ENCODE measurements at places on chromosomes 2 and 18.

DNA sequence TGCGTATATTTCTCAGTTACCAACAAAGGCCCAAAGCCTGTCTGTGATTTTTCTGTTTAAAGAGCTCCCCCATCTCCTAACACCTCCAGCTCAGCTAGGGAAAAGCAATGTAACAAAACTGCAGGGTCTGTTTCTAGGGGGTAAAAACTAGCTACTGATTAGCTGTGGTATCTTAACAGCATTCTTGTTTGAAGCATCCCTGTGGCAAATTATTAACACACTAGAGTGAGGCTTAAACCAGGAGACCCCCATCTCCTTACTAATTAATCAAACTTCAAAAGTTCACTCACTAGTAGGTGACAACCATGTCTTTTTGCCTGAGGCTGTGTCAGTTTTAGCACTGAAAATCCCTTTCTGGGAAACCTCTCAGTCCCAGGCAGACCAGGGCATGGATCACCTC lies 186.2 kb upstream of the PARD3B start:
- no peak overlapping the region for H3K27ac ChIP-seq
- no peaks in the 10 kb centered on the region for H3K36me3 ChIP-seq
- no peaks in the 10 kb centered on the region for H3K27me3 ChIP-seq
- no peaks in the 10 kb centered on the region for H3K4me1 ChIP-seq
- H3K4me3 ChIP-seq = no peak overlapping the region

DNA sequence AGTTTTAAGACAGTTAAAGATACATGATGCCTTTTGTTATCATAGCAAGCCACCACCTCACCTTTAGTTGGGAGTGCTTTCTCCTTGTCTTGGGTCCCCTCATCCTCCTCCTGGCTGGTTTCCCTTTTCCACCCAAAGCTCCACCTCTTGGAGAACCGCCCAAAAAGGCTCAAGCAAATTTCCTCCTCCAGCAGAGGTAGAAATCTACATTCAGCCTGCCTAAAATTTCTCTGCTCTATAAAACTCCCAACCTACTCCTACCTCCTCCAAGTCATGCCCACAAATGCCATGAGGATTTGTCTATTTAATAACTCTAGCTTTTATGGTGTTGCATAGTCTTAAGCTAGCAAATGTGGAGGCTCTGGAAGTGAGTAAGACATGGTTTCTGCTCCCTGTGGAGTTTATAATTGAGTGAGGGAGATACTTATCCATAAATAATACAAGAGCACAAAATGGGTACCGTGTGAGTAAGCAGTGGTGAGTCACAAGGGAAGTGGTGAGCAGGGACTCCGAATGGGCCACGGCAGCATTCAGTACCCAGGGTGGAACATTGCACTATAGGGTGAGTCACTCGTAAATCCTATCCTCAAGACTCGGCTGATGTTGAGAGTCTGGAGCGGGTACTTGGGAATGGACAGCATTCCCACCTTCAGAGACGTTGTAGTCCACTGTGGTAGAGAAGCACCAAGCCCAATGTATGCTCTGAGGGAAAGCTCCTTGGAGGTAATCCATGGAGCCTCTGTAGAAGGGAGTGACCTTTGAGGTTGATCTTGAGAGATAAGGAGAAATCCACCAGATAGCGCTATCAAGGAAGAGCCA lies 146.3 kb downstream of the RTN4 start:
- no peak overlapping the region for H3K27ac ChIP-seq
- peaks cover 4% of the 10 kb centered on the region for H3K4me1 ChIP-seq
- H3K27me3 ChIP-seq = no peaks in the 10 kb centered on the region
- peak; percentile 78 for DNase-seq
- no peaks in the 10 kb centered on the region for H3K36me3 ChIP-seq

DNA sequence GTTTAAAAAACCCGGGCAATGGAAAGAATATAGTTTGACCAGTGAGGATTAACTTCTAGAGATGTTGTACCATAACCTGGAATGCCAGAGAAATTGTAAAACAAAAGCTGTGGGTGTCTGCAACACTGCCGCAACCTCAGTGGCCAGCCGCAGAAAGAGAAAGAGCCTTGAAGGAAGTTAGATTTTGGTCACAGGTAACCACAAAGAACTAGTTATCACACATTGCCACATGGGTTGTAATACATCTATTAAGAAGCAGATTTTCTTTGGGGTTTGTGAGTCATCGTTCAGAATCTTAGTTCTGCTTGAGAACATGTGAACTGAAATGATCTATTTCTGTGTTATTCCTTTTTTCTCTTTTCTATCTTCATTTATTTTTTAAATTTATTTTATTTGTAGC lies 222.9 kb upstream of the AGAP1 start:
- no peak overlapping the region for H3K4me3 ChIP-seq
- no peak for DNase-seq
- no peaks in the 10 kb centered on the region for H3K36me3 ChIP-seq
- no peaks in the 10 kb centered on the region for H3K4me1 ChIP-seq

- H3K36me3 ChIP-seq = no peaks in the 10 kb centered on the region
- H3K27me3 ChIP-seq = no peaks in the 10 kb centered on the region
- H3K4me3 ChIP-seq = no peak overlapping the region
- no peaks in the 10 kb centered on the region for H3K4me1 ChIP-seq
Observed at GRCh38 chr2:50391556-50391955, 640.4 kb downstream of the NRXN1 start.

All from aorta (tissue), 5 donors.